Left colon (tissue), 2 donors: ENCODE measurements at places on chromosomes 2 and 18. TPM values are rescaled to one million over a fixed set of nuclear protein-coding genes. Genes with fewer than 3 reads are reported as not detected.

DNA sequence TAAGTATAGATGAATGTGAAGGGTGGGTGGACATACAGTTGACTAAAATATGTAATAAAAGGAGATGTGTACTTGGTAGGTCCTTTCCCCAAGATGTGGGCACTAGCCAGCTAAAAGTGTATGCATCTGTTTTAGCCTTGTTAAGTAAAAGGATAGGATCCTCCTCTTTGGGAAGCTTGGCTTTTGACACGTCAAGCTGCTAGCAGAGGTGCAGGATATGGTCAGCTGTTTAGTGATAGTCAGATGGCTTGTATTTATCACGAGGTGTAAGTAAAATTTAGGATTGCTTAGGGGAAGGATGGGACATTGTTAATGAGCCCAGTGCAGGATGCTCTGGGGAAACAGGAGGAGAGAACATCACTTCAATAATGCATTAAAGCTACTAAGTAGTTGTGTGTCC is 1.5 kb downstream of the MFSD6 start:
- DNase-seq: no peak

- DNase-seq: no peak
Observed at GRCh38 chr2:237616734-237617586, 10.4 kb upstream of the LRRFIP1 start.

CCDC85A gene
- total RNA-seq: 0.27 TPM

- no peak for DNase-seq
Observed at GRCh38 chr2:179377296-179377695, 112.7 kb upstream of the SESTD1 start.

CXCR1 gene
- 0.11 TPM for total RNA-seq

INPP5D gene
- 6.6 TPM for total RNA-seq

SCYGR4 gene
- not detected for total RNA-seq

OSR1 gene
- total RNA-seq: 1.3 TPM

DTNA gene
- 7.0 TPM for total RNA-seq

- peak; percentile 39 for DNase-seq
Observed at GRCh38 chr2:157257312-157258252, at the start of gene GALNT5. Gene GALNT5 (plus strand): TSS chr2:157257705. CDS start chr2:157258083, 378 bp downstream.

- no peak for DNase-seq
Observed at GRCh38 chr2:157782057-157782845, 93.9 kb downstream of the ACVR1 start.

GRCh38 chr18:23573626-23574431 is 12.5 kb downstream of the NPC1 start:
- no peak for DNase-seq

- DNase-seq: peak; percentile 54
Observed at GRCh38 chr2:113282747-113283533, 4.2 kb upstream of the PAX8 start.

UGT1A4 gene
- 4.0 TPM for total RNA-seq

GRCh38 chr2:104375206-104375605 is 478.7 kb upstream of the POU3F3 start:
- DNase-seq: no peak

DNA sequence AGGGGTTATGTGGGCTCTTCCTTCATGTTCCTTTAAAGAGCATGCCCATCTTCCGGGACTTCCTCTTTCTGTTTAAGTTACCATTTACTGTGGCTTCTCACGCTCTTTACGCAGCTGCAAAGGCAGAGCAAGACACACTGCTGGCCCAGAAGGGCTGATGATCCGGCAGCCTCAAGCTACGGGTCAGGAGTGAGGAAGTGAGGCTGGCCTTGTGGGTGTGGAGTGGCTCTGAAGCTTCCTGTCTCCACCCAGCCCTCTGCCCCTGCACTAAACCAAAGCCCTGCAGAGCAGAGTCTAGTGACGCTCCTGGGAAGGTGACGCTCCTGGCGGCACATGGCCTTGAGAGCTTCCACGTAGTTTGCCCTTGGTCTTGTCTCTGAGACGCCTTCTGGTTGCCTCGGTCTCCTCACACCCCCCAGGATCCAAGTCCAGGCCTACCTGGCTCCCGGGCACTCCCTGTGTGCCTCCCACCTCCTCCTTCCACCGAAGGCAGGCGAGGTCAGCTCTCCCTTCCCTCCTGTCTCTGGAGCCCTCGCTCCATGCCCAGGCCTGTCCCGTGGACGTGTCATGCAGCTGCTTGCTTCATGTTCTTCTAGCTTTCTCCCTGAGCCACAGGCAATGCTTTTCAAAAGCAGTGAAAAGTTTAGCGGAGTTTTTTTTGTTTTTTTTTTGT is 50.3 kb downstream of the ARL4C start:
- peak; percentile 65 for DNase-seq

RBKS gene
- 11.1 TPM for total RNA-seq

- no peak for DNase-seq
Observed at GRCh38 chr18:78766651-78767533, 212.7 kb upstream of the SALL3 start.

DNA sequence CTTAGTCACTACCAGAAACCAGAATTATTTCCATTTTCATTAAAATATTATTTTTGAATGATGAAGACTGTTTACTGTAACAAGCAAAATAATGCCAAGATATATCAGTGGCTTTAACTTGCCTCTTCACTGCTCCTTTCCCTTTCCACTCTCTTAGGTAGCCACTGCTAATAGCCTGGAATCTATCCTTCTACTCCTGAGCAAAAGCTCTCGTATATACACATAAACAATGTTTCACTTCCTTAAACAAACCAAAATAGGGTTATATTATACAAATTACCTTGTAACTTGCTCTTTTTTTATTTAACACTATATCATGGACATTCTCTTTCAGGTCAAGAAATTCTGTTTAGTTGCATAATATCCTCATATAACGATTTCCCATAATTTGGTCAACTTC is 20.8 kb downstream of the IMMT start:
- DNase-seq: no peak

DCDC2C gene
- total RNA-seq: not detected

DNA sequence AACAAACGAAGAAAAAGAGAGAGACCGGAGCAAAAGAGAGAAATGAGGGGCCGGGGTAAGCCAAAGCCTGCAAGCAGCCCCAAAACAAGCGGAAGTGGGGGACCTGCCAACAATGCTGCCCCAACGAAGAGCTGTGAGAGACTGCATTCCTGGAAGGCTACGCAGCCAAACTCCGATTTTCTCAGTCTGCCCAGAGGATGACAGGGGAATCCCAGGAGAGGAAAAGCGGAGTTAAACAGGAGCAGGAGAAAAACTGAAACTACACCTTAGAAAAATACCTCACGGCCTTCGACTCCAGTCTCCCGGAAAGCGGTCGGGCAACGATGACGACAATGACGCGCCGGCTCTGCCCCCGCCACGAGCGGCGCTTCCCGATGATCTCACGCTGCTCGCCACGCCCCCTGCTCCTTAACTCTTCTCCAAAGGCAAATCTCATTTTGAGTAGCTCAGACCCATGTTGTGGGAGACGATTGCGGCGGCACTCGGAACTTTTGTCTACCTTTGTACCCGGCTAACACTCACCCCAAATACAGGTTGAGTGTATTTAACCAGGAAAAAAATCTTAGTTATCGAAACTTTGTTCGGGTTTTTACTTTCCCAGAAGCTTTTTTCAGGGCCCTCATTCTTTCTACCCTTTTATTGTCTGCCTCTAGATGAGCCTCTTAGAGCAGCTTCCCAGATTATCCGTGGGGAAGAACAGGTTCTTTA is at the start of gene C1D:
TSS of gene C1D (minus strand) at position 325 of the 708 bp plus-strand sequence. CDS start 15,694 bp downstream, outside the sequence.
- DNase-seq: peak; percentile 93
